ENCODE measurements at places on chromosomes 12 and 14.

DNA sequence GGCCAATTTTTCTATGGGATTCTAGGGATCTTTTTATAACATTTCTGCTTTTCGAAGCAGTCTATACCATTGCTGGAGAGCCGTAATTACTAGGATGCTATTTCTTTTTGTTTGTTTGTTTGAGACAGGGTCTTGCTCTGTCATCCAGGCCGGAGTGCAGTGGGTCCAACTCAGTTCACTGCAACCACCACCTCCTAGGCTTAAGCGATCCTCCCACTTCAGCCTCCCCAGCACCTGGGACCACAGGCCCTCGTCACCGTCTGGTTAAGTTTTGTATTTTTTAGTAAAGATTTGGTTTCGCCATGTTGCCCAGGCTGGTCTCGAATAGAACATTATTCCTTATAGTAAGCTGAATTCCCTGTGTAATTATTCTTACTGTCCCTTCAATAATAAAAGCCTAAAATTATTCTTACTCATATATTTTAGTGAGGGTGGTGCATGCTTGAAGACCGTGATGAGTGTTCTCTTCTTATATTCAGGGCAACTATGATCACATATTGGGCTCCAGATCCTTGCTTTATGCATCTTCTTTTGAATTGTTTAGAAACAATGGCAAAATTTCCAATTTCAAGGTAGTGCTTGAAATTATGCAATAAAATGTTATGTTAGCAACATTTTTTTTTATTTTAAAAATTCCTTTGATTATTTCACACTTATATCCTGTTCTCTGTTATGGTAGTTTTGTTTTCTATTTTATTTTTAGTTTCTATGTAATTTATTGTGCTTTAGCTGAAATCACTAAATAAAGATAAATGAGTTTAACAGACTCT is 66.2 kb downstream of the CRADD start:
- DNase-seq: no peak

GRCh38 chr12:6899837-6900519 is 4.6 kb upstream of the LRRC23 start:
- DNase-seq: no peak

- no peak for DNase-seq
These were observed 64.8 kb downstream of the GNS start for GRCh38 chr12:64694130-64695040.

GRCh38 chr14:99515301-99516155 is 34.3 kb downstream of the CCNK start:
- no peak for DNase-seq

DNA sequence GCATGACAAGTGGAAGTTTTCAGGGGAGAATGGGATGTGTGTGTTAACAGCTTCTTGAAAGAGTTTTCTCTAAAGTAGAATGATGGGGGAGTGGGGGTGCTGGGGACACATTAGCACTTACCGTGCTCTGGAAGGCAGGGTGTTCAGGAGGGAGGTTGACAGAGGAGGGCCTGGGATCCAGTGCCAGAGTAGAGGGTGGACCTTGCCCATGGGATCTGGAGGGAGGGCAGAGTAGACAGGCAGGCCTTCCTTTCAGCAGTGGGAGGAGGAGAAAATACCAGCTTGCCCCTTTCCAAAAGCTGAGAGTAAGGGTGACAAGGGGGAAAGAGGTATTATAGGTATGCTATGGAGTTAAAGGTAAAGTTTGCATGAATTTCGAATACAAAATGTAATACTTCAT is 40.1 kb downstream of the TRAF3 start:
- no peak for DNase-seq

DNA sequence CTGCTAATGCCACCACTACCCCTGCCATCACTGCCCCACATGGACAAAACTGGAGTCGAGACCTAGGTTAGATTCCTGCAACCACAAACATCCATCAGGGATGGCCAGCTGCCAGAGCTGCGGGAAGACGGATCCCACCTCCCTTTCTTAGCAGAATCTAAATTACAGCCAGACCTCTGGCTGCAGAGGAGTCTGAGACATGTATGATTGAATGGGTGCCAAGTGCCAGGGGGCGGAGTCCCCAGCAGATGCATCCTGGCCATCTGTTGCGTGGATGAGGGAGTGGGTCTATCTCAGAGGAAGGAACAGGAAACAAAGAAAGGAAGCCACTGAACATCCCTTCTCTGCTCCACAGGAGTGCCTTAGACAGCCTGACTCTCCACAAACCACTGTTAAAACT is 7.1 kb upstream of the OAS2 start:
- no peak for DNase-seq

- DNase-seq: no peak
These were observed 135.0 kb upstream of the AEBP2 start for GRCh38 chr12:19304149-19304750.

GRCh38 chr12:123731596-123731995 is 19.4 kb downstream of the ATP6V0A2 start:
- DNase-seq: no peak

- DNase-seq: no peak
These were observed 4.4 kb downstream of the IPO8 start for GRCh38 chr12:30691122-30691879.

GRCh38 chr12:120121766-120122293 is 5.3 kb upstream of the RAB35 start:
- DNase-seq: peak; percentile 63

DNA sequence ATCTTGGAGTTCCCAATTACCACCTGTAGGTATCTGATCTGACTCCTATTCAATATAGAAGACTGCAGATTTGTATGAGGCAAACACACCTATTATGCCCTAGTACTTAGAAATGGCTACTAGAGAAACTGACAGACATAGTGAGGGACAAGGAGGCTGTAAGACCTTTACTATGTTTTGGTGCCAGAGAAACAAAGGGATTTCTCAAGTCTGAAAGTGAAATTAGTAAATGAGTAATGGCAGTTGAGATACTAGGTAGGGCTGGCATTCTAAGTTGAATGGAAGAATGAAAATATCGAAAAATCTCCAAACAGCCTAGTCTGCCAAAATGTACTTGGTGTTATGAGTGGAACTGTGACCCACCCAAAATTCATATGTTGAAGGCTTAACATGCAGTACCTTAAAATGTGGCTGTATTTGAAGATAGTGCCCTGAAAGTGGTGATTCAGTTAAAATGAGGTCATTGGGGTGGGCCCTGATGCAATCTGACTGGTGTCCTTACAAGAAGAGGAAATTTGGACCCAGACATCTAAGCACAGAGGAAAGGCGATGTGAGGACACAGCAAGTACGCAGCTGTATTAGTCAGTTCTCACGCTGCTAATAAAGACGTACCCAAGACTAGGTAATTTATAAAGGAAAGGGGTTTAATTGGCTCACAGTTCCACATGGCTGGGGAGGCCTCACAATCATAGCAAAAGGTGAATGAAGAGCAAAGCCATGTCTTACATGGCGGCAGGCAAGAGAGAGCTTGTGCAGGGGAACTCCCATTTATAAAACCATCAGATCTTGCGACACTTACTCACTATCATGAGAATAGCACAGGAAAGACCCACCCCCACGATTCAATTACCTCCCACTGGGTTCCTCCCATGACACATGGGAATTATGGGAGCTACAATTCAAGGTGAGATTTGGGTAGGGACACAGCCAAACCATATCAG is 127.0 kb downstream of the APAF1 start:
- DNase-seq: no peak

DNA sequence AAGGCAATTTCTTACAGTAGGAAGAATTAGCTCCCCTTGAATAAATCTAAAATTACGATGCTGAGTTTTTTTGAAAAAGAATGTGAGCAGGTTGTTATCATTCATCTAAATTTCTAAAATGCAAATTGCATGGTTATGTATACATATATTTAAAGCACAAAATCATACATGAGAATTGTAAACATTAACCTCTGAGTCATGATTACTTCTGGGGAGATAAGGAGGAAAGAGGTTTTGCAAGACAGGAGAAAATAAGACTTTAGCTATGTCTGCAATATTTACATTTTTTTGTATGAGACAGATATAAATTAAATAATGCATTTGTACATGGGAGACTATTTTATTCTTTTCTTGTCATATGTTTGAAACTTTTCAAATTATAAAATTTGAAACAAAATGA is 72.2 kb downstream of the TSPAN8 start:
- no peak for DNase-seq

DNA sequence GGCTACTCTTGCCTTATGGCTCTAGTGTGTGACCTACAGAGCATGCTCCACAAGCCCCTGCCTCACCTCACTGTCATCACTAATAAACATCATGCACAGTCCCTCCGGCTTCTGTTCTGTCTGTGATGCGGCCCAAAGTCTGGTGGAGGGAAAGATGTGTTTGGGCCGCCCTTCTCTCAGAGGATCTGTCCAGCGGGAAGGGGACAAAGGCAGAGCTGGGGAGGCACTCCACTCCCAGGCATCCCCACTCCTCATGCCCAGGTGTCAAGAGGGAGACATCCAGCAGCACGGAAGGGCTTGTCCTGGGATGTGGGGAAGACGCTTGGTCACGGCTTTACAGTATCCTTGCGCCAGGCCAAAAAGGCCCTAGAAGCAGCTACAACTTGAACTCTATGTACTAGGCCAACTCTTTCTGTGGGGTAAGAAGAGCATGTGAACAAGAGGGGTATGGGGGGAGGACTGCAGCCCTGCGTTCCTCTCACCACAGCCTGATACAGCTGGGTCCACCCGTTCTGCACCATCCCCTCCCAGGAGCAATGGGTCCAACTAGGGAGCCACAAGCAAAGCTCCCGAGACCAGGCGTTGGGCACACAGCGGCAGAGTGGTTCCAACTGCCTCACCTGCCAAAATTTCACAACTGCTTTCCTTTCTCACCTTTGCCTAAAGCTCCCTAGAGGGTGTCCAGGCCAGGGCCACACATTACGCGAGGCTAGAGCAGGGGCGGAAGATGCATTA is 10.7 kb downstream of the CACNB3 start:
- DNase-seq: no peak

DNA sequence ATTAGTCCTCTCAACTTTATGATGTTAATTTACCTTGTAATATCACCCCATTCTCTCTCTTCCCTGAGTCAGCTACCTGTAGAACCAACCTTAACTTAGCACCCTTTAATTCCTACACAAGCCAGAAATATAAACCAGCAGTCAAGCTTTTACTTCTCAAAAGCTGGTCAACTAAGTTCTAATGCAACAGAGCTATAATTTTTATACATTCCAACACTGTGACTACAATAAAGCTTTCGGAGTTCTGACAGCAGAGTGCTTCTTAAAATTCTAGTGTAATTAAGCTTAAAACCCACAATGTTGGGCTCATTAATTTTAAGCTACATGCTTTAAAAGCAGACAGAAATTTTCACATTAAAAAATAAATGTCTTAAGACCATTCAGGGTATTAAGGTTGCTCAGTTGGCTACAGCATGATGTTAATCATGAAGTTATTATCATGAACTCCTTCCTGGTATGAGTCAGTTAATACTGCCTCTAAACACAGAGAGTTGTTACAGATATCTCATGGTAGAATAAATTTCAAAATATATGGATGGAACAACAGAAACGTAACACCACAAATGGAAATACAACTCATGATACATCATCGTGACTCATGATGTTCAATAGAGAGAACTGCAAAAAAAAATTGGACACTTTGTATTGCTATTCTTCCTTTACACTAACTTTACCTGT is 126.7 kb downstream of the EPS8 start:
- DNase-seq: no peak

GRCh38 chr12:105092336-105092735 is 8.1 kb upstream of the ALDH1L2 start:
- no peak for DNase-seq

- no peak for DNase-seq
These were observed 46.2 kb downstream of the GALNT9 start for GRCh38 chr12:132282950-132283771.

DNA sequence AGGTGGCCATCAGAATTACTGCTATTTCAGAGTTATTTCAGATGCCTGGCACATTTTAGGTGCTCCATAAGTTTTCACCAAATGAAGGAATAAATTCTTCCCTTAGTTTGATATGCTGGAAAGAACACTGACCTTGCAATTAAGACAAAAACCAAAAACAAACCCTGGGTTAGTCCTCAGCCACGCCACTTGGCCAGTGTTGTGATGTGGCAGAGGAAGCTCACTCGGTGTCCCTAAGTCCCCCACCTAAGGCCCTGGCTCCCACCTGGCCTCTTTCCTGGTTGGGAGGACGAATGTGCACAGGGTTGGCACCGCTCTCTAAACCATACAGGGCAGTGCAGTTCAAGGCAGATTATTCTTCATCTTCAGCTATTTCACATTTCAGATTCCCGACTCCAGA is 13.7 kb upstream of the FGF23 start:
- DNase-seq: no peak

- no peak for DNase-seq
These were observed 10.6 kb downstream of the CCDC88C start for GRCh38 chr14:91406982-91407381.

DNA sequence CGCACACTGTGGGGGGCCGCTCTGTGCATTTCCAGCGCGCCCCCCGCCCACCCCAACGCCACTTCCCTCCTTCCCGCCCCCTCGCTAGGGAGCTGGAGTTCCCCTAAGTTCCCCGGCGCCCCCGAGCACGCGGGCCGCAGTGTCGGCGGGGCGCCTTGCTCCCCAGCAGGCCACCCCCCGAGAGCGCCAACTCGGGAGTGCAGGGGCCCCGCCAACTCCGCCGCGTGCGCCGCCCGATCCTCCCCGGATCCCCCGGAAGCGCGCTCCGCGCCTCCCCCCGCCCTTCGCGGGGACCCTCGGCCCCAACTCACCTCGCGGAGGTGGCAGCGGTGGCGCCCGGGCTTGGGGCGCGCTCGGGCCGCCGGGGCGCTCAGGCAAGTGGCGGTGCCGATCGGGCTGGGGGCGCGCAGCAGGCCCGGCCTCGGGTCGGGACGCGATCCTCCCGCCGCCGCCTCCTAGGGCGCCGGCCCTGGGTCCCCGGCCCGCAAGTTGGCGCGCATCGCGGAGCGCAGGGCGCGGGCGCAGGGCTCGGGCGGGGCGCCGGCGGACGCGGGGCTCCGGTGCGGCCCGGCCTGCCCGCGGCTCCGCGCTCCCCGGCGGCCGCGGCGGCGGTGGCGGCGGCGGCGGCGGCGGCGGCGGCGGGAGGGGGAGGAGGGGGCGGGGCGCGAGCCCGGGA is at the start of gene NCOR2:
Gene NCOR2 (minus strand): TSS at position 616 of the 676 bp plus-strand sequence. CDS start 72,361 bp downstream, outside the sequence.
- peak; percentile 51 for DNase-seq

GRCh38 chr12:127125607-127126259 is 1141.2 kb upstream of the TMEM132C start:
- peak; percentile 11 for DNase-seq

DNA sequence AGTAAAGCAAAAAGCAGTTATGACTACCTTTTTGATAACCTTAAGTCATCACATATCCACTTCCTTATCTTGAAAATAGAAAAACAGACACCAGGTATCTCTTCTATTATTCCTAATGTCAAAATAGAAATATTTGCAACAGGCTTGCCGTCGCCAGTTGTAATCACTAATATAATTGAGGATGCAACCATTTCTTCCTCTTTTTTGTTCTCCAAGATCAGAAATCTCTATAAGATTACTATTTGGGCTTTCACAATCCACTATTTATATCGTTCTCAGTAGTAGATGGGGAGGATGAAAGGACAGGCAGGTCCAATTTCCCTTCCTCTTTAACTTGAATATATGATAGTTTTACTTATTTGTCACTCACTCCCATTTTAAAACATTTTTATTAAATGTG is 130.2 kb upstream of the HMGA2 start:
- DNase-seq: no peak

DNA sequence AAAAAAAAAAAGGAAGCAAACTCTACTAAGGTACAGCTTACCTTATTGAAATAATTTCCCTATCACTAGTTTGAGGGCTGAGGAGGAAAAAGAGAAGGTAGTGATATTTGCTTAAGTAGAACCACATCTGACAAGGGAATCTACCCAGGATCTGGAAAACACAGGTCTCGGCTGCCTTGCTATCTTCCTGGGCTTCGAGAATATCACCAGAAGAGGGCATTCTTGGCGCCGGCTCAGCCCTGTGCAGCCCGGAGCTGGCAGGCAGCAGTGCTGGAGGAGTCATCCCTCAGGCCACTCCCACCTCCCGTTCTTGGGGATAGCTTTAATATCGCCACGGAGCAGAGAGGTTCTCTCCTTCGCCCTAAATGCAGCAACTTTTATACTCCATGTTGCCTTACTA is 1181.2 kb downstream of the VRK1 start:
- DNase-seq: peak; percentile 2

Data from NAMALWA (cell line).